ENCODE measurements at places on chromosomes 5 and 9.

DNA sequence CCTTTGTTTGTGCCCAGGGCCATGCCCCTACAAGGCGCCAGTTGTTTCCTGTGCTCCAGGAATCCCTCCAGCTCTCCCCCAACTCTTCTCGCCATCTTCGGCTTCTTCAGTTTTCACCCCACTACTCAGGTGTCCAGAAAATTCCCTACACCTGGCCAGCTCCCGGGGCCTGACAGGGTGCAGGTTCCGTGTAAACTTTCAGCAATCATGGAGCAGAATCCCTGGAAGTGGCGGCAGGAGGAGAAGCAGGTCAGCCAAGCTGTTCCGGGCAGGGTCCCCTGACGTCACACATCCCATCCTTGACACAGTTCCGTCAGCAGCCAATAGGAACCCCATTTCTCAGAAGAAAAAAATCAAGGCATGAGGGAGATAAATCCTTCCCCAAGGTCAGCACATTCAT is 12.2 kb upstream of the ADGRD2 start:
- no peak for DNase-seq

GRCh38 chr9:36320466-36320865 is 62.2 kb upstream of the GNE start:
- DNase-seq = no peak

- DNase-seq = peak; percentile 10
Measured at GRCh38 chr5:59356813-59357380, 536.6 kb downstream of the PDE4D start.

- no peak for DNase-seq
Measured at GRCh38 chr5:133321833-133322420, 270.1 kb downstream of the HSPA4 start.

- no peak for DNase-seq
Measured at GRCh38 chr5:136420168-136420898, 55.0 kb upstream of the TRPC7 start.

DNA sequence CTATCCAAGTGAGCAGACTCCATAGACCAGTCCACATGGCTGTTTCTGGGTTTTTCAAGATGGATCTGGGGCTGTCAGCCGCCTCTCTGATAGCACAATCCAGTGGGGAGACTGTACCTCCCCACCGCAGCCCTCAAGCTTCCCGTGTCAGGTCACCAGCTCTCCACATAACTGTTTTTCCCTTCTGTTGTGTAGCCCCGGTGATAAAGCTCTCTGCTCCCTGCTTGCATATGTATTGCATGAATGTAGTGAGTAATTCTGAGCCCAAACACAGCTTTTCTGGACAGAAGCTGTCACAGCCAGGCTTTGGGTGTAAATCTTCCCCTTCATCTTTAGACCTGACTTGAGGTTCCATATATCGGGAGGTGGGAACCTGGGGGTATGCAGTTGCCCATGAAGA is 23.1 kb upstream of the CFAP157 start:
- no peak for DNase-seq

- DNase-seq = no peak
Measured at GRCh38 chr9:12095931-12096330, 597.3 kb upstream of the TYRP1 start.

- DNase-seq = no peak
Measured at GRCh38 chr5:20554001-20554400, 566.0 kb upstream of the CDH18 start.

DNA sequence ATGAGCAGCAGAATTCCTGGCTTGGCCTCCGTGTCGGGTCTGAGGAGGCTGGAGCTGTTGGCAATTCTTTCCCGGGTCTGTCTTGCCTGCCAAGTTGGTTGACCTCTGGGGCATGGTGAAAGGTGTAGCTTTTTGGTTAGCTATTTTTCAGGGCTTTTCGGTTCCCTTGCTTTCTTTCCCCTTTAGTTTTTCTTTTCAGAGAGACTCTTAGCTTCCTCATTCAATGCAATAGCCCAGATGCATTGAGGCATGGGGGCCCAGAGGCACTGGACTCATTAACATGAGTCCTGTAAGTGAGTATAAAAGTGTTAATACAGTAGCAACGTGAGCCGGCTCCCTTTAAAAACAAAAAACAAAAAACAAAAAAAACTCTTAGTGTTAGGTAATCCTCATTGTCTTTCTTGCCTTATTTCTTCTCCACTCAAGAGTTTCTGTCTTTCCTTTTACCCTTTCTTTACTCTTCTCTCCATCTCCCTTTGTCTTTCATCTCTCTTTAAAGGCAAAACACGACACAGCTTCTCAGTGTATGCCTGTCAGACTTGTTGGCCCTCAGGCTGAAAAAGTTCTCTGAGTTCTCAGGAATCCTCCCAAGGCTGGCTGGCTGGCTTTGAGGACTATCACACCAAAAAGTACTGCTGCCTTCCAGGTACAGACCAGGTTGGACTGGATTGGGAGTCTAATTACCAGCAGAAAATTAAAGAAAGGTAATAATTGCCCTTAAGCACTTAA is 289.9 kb upstream of the TUT7 start:
- no peak for DNase-seq

DNA sequence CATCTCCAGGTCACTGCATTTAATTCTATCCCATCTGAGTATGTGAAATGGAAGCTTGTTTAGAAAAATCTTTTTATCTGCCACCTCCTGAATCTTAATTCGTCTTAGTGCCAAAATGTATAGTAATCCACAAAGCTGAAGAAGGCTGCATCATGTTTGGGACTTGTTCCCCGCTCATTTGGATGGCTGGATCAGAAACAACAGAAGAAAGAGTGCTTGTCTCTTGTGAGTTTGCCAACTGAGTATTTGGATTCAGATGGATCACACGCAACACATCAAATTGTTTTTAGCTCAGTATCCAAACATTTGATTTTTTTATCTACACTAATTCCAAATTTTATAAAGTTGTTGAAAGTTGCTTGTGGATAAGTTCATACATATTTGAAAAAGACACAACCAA is 197.2 kb upstream of the PAPPA start:
- DNase-seq = no peak

DNA sequence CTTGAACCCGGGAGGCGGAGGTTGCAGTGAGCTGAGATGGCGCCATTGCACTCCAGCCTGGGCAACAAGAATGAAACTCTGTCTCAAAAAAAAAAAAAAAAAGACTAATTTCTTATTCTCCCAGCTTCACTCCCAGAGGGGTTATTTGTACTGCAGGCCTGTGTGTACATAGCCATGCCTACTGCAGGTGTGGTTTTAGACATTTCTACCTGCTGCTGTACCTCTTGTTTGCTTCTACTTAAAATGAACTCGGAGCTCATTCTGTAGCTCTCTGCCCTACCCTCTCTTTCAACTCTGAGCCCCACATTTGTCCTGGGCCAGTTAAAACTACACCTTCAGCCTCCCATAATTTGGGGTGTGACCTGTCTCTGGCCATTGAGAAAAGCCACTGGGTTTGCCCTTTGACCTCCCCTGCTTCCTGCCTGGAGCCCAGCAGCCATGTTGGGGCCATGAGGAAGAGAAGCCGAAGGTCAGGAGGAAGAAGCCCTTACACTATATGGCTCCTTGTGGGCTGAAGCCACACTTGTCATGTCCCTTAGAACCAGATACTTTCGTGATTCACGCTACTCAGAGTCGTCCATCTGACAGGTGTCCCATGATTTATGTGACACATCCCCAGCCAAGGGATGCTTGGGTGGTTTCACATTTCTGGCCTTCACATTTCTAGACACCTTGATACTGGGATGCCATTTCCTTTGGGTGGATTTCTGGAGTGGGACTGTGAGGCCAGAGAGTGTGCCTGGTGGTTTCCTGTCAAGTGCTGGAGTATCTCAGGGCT is 9.4 kb upstream of the CARD19 start:
- DNase-seq = no peak

GRCh38 chr5:55308254-55308836 is 556 bp downstream of the MTREX start:
- no peak for DNase-seq

DNA sequence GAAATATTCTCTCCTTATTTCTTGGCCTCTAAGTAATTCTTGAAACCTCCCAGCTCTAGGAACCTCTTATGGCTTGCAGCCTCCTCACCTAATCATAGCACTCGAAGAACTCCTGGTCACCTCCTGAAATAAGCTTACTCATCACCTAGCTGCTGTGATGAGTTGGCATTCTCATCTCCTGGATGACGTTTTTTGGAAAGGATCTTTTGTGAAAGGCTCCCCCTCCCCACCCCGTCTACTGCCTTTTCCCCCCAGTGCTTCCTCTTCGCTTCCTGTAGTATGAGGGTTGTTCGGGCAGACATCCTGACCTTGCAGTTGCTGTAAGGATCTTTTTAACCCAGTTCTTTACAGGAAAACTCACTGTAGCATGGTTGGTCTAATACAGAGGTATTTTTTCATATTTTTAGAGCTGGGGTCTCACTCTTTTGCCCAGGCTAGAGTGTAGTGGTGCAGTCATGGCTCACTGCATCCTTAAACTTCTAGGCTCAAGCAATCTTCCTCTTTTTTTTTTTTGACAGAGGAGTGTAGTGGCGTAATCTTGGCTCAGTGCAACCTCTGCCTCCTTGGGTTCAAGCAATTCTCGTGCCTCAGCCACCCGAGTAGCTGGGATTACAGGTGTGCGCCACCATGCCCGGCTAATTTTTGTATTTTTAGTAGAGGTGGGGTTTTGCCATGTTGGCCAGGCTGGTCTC is 41.8 kb downstream of the ARHGAP26 start:
- DNase-seq = no peak

GRCh38 chr9:131609099-131609830 is 63.9 kb downstream of the PRRT1B start:
- DNase-seq = no peak

DNA sequence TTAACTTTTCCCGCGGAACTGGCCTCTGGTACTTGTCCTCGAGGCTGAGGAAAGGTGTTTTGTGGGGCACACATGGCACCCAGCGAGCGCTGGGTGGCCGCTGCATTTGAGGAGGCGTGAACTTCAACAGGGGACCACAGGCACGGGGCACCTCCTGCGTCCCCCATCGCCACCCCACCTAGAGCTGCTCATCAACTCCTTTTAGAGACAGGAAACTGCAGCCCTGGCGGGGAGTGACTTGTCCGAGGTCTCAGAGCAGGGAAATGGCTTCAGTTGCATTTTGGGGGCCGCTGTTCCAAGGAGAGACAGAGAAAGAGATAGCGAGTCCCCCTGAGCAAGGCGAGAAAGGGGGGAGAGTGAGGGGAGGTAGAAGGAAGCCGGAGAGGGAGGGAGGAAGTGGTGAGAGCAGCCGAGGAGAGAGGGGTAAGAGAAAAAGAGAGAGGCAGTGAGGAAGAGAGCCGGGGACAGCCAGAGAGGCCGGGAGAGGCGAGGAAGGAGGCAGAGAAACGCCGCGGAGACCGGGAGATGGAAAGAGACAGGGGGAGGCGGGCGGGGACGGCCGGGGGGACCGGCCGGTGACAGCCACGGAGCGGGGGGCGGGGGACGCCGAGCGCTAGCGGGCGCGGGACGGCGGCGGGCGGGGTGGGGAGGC is 12.5 kb upstream of the LHX2 start:
- DNase-seq = no peak

DNA sequence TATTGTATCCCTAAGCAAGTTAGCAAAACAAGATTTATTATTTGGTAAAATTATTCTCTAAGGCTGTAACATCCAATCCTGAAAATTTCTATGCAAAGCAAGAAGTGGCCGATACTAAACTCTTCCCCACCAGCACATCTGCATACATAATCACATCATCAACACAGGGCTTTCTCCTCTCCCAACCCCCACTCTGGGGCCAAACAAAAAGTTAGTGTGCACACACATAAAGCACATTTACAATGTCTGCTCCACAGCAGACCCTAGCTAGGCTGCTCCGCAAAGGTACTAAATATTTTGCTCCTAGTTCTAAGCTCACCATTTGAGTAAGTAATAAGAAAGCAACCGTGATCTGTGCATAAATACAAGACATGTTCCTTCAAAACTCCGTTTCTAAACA is 3.6 kb downstream of the RNF130 start:
- no peak for DNase-seq

- DNase-seq = no peak
Measured at GRCh38 chr5:137666901-137667300, 69.0 kb downstream of the KLHL3 start.

- no peak for DNase-seq
Measured at GRCh38 chr9:114060070-114060469, 18.0 kb downstream of the AMBP start.

DNA sequence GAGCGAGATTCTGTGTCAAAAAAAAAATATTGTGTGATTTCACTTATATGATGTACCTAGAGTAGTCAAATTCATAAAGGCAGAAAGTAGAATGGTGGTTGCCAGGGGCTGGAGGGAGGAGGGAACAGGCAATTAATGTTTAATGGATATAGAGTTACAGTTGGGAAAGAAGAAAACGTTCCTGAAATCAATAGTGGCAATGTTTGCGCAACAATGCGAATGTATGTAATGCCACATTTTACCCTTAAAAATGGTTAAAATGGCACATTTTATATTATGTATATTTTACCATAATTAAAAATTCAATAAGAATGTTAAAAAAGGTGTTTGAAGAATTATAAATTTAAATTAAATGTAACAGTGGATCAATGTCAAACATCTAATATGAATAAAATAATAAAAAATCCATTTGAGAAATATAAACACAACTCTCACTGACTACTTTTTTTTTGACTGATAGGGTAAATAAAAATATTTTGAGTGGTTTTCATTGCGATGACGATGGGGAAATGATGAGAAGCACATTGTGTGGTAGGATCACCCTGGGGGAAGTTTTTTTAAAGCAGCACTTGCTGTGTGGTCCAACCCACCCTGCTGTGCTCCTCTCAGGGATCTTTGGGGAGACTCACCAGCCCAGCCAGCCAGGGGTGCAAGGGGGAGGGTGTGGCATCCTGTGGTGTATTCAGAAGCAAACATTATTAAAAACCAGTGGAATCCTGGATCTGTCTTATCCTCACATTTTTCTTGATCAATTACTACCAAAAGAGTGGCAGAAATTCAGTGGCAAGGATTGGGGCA is 4.3 kb downstream of the FYB1 start:
- no peak for DNase-seq

DNA sequence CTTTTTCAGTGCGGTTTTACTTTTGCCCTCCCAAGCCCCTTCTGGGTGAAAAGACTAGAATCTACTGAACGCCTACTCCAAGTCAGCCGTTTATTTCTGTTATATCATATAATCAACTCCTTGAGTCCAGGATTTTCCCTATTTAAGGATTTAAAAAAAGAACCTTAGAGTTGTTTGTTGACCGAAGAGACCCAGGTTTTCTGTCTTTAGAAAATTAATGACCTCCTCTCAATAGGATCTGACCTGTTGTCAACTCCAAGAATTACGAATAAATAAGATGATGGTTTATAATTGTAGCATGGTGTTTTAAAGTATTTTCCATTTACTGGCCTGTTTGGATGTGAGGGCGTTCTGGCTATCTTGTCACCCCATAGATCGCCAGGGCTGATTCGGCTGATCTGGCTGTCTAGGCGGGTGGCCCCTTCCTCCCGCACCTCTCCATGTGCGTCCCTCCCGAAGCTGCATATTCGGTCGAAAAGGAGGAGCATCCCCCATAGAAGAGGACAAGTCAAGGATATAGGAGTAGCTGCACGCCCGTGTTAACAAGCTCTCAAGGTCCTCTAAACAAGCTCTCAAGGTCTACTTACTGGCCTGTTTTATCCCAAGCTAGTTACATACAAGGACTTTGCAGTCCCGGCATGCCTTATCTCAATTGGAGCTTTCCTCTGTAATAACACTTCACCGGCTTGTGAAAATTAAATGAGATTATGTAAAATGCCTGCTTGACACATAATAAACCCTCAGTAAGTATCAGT is 1.1 kb upstream of the UBAP2 start:
- no peak for DNase-seq

Measured in stimulated activated CD8-positive, alpha-beta memory T cell treated with anti-CD3 and anti-CD28 coated beads, Interleukin-12 subunit alpha, Interleukin-12 subunit beta, amount 100 ng/mL, for 4 hours (primary cell).